Right cardiac atrium (tissue), 5 donors: ENCODE measurements at places on chromosomes 11 and 22. TPM values are rescaled to one million over a fixed set of nuclear protein-coding genes. Genes with fewer than 3 reads are reported as not detected.

The SNX32 gene
- total RNA-seq = 0.20 TPM

The DCDC1 gene
- total RNA-seq = 0.14 TPM

The MS4A6A gene
- total RNA-seq = 83.7 TPM

The OR5B21 gene
- total RNA-seq = not detected

The MMP7 gene
- total RNA-seq = not detected

The SCN2B gene
- 6.7 TPM for total RNA-seq

The TYR gene
- not detected for total RNA-seq

The CRYAB gene
- total RNA-seq = 5,489 TPM

The MGAT3 gene
- 7.3 TPM for total RNA-seq

The GVQW3 gene
- 3.5 TPM for total RNA-seq

The SHISA8 gene
- total RNA-seq = 2.8 TPM

The ENTHD1 gene
- total RNA-seq = not detected

The C11orf52 gene
- total RNA-seq = 2.2 TPM

The OR9G1 gene
- total RNA-seq = not detected

The TRIM34 gene
- total RNA-seq = 3.5 TPM

The FOLH1 gene
- 0.72 TPM for total RNA-seq

The UCP3 gene
- total RNA-seq = 2.5 TPM

The POLD4 gene
- total RNA-seq = 53.8 TPM

The CCDC89 gene
- 0.59 TPM for total RNA-seq

The TMEM123 gene
- total RNA-seq = 101 TPM

The LRRC32 gene
- 49.9 TPM for total RNA-seq

The BBOX1 gene
- not detected for total RNA-seq

The OR51B2 gene
- not detected for total RNA-seq

The MMP27 gene
- not detected for total RNA-seq

The NPAS4 gene
- total RNA-seq = 0.20 TPM

The TMEM86A gene
- total RNA-seq = 4.8 TPM

The PLAAT5 gene
- total RNA-seq = 2.9 TPM

The ARHGAP8 gene
- 0.82 TPM for total RNA-seq

The PDGFD gene
- total RNA-seq = 16.6 TPM

The FOLR2 gene
- total RNA-seq = 37.1 TPM

The LMO1 gene
- total RNA-seq = 0.51 TPM

The BIK gene
- not detected for total RNA-seq

The APOL4 gene
- total RNA-seq = 7.2 TPM

The EEF1G gene
- total RNA-seq = 904 TPM

The C11orf65 gene
- total RNA-seq = 0.44 TPM
